MCF 10A (cell line): ENCODE measurements at places on chromosomes 3 and 15.
A peak's percentile ranks its signal among the peaks of the same experiment; 100 is the strongest.

DNA sequence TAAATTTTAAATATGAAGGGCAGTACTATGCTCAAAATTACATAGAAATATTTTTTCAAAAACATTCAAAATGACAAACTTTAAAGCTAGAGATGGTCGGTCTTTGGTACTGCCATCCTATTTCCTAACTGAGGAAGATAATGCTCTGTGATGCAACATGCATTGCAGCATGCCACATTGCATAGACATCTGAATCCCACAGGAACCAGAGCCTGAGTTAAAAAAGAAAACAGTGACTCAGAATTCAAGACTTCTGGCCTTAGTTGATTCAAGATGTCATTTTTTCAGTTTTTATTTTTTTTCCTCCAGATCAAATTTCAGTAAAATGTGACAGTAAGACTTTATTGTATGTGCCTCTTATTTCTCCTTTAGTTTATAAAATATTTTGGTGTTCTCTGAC is 33.1 kb downstream of the TP63 start:
- peak; percentile 91 for DNase-seq

- no peak for DNase-seq
These were observed 5.1 kb upstream of the KLHL40 start for GRCh38 chr3:42680271-42680670.

DNA sequence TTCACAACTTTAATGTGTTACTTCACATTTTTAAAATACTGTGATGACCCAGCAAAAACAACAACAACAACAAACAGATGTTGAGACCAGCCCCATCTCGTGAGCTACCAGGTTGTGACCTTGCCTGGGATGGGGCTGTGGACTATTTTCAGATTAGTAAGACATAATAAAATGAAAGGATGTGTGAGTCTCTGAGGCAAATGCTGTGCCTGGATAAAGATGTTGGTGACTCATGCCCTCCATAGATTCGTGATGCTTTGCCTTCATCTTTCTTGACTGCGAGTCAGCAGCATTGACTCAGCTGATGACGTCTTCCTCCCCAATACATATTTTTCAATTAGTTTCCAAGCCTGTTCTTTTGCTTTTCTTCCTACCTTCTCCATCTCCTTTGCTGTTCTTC is 453.0 kb upstream of the CFAP20DC start:
- DNase-seq = peak; percentile 66

DNA sequence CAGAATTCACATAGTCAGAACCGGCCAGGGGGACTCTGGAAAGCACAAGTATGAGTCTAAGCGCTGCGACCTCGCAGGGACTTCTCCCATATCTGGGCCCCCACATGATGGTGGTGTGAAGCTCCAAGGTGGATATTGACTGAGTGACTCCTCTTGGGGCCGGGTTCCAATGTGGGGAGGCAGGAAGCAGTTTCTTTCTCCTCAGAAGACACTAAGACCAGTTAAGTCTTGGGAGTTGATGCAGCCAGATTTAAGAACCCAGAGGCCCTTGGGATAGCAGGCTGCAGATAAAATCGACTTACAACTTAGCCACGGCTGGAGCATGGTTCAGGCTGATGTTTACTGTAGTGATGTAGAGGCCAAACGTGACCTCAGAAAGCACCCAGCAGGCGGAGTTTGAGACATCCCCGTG is 55.4 kb upstream of the KLF13 start:
- DNase-seq = no peak

- no peak for DNase-seq
These were observed 130.2 kb upstream of the STRIT1 start for GRCh38 chr3:155423526-155424322.

- peak; percentile 80 for DNase-seq
These were observed 17.4 kb upstream of the SHF start for GRCh38 chr15:45205192-45205591.

- DNase-seq = no peak
These were observed 734.1 kb downstream of the GBE1 start for GRCh38 chr3:81027344-81027743.

- DNase-seq = peak; percentile 13
These were observed 644.1 kb upstream of the ARRDC4 start for GRCh38 chr15:97316362-97316761.

GRCh38 chr3:141728355-141728892 is 9.7 kb upstream of the RNF7 start:
- no peak for DNase-seq

- no peak for DNase-seq
These were observed 713.2 kb downstream of the NLGN1 start for GRCh38 chr3:174110761-174111160.

DNA sequence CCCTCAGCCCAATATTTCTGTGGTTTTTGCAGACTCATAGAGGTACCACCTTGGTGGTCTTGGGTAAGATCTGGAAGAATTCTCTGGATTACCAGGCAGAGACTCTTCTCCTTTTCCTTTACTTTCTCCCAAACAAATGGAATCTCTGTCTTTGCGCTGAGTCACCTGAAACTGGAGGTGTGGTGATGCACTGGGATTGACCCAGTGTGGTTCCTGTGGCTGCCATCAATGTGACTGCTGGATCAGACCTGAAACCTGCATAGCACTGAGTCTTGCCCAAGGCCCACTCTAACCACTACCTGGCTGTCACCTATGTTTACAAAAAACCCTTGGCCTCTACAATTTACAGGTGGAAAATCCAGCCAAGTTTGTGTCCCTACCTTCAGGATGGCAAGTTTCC is 295.3 kb downstream of the RBMS3 start:
- no peak for DNase-seq

DNA sequence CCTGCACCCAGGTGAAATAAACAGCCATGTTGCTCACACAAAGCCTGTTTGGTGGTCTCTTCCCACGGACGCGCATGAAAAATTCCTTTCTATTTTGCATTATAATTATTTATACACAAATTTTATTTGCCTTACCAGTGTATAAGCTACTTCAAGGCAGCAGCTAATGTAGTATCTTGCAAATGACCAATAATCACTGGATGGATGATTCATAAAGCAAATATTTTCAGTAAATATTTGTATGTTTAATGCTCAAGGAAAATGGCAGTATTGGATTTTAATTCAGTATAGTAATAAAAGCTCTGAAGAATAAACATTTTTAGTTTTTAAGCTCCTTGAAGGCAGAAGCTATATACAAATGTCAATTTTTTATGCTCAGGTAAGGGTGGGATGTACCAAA is 158.7 kb upstream of the NANOGP8 start:
- no peak for DNase-seq
